GM13977 (cell line): ENCODE measurements at places on chromosomes 6 and 20.

- DNase-seq, result no peak
Measured at GRCh38 chr6:66230591-66230990, 523.6 kb upstream of the EYS start.

GRCh38 chr6:6697620-6698019 lies 109.1 kb downstream of the LY86 start:
- no peak for DNase-seq

DNA sequence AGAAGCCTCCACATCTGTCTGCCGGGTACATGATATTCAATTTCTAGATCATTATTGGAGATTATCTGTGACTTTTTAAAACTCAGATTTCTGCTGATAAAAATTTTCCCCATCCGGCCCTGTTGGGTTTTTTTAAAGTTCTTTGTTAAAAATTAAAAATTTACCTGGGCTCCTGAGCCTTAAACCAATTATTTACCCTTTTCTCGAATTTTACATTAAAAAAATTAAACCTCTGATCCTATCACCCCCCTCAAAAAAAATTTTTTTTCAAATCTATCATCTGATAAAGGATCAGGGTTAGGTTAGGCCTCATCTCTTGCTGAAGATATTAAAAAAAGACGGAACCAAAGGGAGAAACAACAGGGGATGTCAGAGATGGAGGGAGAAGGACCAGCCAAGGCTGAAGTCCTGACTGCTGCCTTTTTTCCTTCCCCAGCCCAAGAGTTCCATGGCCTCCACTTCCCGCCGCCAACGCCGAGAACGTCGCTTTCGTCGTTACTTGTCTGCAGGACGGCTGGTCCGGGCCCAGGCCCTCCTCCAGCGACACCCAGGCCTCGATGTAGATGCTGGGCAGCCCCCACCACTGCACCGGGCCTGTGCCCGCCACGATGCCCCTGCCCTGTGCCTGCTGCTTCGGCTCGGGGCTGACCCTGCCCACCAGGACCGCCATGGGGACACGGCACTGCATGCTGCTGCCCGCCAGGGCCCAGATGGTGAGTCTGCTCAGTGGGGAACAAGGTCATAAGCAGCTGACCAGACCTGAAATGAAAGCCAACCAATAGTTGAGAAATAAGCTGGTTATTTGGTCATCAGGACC lies 527 bp downstream of the NFKBIL1 start:
- no peak for DNase-seq

DNA sequence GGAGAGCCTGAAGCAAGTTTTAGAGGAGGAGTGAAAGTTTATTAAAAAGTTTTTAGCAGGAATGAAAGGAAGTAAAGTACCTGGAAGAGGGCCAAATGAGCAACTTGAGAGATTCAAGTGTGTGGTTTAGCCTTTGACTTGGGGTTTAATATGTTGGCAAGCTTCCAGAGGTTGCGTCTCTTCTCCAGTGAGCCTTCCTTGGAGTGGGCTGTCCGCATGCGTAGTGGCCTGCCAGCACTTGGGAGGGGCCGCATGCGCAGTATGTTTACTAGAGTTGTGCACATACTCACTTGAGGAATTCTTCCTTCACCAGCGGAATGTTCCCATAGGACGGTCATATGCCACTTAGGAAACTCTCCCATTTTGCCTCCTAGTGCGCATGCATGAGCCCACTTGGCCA lies 235.2 kb downstream of the ALDH8A1 start:
- no peak for DNase-seq

DNA sequence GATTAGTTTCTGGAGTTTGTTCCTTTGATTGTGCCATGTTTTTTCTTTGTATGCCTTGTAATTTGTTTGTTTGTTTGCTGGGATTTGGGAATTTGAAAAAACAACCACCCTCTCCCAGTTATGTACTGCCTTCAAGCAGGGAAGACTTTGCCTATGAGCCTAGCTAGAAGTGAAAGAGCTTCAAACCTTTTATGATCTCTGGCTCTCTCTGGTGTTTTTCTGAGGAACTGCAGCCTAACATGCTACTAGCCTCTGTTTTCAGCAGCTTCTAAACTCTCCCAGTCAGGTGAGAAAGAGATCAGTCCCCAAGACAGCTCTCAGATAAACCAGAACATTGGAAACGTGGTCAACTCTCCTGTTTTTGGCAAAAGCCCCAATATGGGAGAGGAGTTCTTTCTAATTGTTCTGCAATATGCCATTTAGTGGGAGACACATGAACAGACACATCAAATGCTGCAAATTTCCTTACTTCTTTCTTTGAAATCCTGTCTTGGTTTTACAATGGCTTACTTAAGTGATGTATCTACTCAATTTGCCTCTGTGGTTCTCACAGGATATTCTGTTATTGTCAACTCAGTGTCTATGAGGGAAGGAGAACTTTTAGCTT lies 58.9 kb upstream of the SERINC1 start:
- peak; percentile 47 for DNase-seq
